ENCODE measurements at places on chromosomes 2 and 18.

GRCh38 chr2:15584316-15584715, 7.4 kb upstream of the DDX1 start:
- DNase-seq, result no peak

- DNase-seq, result no peak
These were observed 272.8 kb downstream of the TWIST2 start for GRCh38 chr2:239120664-239121063.

DNA sequence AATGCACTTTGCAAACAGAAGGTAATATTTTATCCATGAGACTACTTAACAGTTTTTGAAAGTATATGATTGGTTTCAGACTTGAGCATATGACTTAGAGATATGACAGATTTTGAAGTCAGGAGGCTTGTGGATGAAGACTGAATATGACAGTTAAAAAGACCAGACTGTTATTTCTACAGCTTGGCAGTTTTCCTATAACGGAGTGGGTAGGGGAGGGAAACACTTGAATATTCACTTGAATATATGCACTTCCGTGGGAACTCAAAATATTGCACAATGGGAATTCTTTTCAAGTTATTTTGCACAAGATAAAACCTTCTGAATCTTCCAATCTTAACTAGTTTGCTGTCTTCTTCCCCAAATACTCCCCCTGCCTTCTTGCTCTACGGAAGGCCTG, 64.6 kb upstream of the ACKR3 start:
- DNase-seq, result no peak

DNA sequence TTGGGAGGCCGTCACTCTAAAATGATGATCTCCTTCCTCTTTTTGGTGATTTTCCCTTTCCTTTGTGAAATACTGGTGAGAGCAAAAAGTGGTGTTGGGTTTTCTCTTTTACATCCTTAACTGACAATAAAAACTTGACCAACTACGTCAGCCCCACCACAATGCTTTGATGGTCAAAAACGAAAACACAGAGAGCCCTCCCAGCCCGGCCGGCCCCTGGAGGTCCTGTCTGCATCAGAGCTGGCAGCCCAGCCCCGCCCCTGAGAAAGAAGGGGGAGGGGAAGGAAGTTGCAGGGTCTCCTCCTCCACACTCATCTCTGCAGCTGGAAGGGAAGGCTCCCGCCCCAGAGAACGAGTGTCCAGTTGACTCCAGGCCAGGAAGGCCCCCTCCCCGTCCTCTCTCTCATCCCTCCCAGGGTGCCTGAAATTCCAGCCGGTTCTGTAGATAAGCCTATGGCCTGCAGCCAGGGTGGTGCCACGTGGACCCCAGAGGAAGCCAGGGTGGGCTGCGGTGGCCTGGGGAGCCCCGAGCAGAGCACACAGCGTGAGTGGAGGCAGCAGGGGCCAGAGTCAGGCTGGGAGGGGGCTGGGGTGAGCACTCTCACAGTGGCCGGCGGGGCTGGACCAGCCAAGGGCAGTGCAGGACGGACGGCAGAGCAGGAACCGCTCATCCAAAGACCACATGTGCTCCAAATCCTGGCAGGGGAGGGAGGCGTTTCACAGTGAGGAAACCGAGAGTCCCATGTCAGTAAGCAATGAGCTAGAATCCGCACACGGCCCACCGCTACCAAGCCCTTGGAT, 19.8 kb downstream of the BIN1 start:
- no peak for DNase-seq

- no peak for DNase-seq
These were observed 6.4 kb upstream of the ANO7 start for GRCh38 chr2:241182126-241182525.

GRCh38 chr2:197159661-197160211, 150.8 kb downstream of the ANKRD44 start:
- DNase-seq, result no peak

DNA sequence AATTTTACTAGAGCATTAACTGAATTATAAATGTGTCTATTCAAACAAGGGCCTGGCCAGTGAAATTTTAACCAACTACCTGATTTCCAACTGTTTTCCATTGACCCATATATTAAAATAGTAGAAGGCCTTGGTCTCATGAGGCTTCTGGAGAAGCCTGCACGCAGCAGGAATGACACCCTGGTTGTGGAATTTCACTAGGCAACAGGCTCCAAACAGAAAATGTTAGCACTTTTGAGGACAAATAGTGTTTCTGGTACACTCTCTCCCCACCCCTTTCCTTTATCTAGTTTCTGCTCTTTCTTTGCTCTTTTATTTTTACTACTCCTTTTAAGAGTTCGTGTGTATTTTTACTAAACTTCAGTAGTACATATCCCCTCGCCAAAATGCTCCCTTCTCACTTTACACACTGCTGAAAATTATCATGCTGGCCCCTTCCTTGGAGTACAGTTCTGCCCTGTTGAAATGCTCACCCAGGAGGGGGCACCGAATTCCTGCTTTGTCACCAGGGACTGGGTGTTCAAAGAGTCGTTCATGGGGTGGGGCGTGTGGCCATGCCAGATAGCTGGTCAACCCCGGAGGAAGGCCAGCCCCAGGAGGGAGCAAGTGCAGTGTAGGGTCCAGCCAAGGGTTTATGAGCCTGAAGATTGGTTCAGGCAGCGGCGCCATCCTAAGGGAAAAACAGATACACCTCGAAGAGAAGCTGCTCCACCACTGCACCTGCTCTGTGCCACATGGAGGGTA, 22.1 kb upstream of the COL6A3 start:
- DNase-seq, result no peak

DNA sequence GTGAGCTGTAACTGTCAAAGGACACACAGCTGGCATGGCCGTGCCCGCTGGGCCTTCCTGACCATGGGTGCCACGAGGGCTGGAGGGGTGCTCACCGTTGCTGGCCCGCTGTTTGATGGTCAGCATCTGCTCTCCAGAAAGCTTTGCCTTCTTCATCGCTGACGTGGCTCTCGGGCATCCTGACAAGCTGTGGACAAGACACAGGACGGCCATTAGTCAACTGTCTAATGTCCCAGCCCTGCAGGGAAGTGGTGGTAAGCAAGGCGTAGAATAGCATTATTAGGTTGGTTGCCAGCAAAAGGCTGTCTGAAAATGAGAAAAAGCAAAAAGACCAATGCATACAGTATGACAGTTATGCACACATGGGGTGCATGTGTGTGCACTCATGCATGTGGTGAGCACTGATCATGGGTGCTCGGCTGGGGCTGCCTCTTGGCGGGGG, 64.7 kb upstream of the PXDN start:
- no peak for DNase-seq

- DNase-seq, result no peak
These were observed 26.9 kb upstream of the CCBE1 start for GRCh38 chr18:59724103-59724502.

DNA sequence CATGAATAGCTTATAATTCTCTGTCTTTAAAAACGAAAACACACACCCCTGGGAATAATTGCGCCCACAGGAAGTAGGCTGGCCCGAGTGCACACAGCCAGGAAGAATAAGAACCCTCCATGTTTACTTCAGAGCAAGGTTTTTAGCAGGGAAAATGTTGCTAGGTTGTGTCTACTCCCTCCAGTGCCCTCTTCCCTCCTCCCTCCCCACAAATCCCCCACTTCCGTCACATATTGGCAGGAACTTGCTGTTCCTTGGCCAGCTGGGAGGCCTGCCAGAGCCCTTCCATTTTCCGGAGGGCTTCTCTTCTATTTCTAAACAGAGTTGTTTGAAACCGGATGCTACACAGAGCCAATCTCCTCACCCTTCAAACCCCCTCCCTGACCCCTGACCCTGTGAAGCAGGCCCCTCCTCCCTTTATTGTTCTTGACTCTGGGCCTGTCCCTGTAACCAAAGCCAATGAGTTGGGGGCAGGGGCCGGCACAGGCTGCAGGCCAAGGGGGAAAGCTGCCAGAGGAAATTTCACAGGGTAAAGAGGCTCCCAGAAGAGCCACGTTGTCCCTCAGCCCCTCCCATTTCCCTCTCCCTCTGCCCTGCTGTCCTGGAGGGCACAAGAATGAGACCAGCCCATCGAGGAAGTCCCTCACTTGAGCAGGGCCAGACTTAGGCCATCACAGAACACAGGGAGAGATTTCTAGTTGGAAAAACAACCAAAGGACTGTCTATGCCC, 49.8 kb upstream of the LGALSL start:
- peak; percentile 82 for DNase-seq

- peak; percentile 41 for DNase-seq
These were observed 72.1 kb downstream of the CAMKMT start for GRCh38 chr2:44433895-44434294.

GRCh38 chr2:195016841-195017240, 640.2 kb upstream of the SLC39A10 start:
- DNase-seq, result no peak

GRCh38 chr18:78169174-78169864, 810.3 kb upstream of the SALL3 start:
- peak; percentile 46 for DNase-seq

DNA sequence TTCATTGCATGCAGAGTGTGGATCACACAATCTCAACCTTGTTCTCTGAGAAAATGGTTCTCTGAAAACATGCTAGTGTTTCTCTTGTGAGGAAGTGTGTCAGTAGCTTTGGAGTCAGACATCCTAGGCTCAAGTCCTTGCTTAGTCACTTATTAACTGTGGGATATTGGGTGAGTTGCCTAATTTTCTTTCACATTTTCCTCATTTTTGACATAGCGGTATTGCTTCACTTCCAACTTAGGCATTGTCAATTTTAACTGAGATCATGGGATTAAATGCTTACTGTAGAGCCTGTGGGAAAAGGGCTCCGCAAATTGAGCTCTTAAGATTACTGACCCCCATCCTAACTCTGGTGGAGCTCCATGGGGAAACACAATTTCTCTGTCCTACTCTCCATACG, 622.2 kb downstream of the CNTNAP5 start:
- no peak for DNase-seq

- no peak for DNase-seq
These were observed 107.9 kb downstream of the PRKCE start for GRCh38 chr2:45759310-45759851.

DNA sequence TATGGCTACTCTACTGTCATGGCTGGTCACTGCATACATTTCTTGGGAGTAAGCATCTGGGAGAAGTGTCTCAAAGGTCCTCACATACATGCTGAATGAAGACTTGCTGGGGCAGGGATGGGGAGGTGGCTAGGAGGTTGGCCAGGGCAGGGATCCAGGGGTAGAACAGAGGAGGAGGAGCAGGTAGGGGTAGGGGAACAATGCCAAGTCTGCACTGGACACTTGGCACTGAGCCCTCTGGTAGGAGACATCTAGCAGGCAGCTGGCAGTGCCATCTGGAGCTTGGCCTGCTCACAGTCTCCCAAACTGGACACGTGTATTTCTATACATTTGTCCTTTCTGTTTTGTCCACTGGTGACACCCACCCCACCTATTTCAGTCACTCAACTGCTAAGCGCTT, 62.7 kb upstream of the REV1 start:
- peak; percentile 78 for DNase-seq

- peak; percentile 39 for DNase-seq
These were observed 193.3 kb upstream of the AGAP1 start for GRCh38 chr2:235300368-235301201.

- no peak for DNase-seq
These were observed 5.0 kb upstream of the TGIF1 start for GRCh38 chr18:3444954-3445353.

DNA sequence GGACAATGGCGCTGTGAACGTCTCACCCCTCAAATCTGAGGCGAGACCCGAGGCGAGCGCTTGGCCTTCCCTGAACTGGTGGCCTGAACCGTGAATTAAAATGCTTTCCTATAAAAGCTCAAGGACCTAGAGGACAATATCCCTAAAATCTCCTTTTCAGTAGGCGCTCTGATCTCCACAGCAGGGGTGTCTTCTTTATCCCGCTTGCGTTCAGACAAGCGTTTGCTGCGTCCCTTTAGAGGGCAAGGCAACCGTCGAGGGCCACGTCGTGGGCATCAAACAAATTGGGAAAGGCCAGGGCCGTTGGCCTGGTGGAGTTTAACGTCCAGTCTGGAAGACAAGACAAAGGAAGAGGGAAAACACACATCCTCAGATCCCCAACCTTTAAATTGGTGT, 1.3 kb upstream of the RAX start:
- DNase-seq, result no peak

DNA sequence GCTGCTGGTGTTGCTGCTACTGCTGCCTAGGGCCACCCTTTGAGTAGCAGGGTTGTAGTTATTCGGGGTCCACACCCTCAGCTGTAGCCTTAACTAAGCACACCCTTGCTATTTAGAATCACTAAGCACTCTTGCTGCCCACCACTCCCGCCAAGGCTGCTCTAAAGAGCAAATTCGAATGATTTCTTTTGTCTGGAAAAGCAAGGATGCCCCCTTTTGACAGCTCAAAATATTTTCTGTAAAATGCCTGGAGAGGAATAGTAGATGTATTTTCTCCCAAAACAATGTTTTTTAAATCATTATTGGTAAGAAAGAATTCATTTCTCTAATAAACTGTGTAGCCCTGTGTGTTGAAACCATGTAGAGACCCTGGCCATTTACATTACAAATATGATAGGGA, 80.8 kb upstream of the PAPOLG start:
- DNase-seq, result no peak

- DNase-seq, result no peak
These were observed 100.5 kb downstream of the SPTBN1 start for GRCh38 chr2:54556621-54557121.

- DNase-seq, result no peak
These were observed 199.1 kb downstream of the GLI2 start for GRCh38 chr2:120934574-120935338.

- DNase-seq, result peak; percentile 97
These were observed 56.9 kb upstream of the CCDC141 start for GRCh38 chr2:179106676-179107428.

- DNase-seq, result no peak
These were observed 16.1 kb downstream of the PPP3R1 start for GRCh38 chr2:68236103-68236734.

DNA sequence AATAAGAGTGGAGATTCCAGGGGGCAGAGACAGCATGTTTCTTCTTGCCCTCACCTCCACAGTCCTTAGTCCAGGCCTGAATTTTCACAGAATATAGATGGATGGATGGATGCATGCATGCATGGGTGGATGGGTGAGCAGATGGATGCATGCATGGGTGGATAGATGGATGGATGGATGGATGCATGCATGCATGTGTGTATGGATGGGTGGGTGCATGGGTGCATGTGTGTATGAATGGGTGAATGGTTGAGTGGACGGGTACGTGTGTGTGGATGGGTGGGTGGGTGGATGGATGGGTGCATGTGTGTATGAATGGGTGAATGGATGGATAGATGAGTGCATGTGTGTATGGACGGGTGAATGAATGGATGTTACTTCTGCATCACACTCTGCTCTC, 153.3 kb downstream of the CELF4 start:
- no peak for DNase-seq

- no peak for DNase-seq
These were observed 26.7 kb upstream of the ALPP start for GRCh38 chr2:232351686-232352510.

GRCh38 chr2:241905716-241906377, 36.3 kb downstream of the RTP5 start:
- DNase-seq, result no peak

GRCh38 chr2:176240301-176240700, 28.9 kb upstream of the MTX2 start:
- no peak for DNase-seq

Data from COR-L47 (cell line).